ENCODE measurements at places on chromosomes 4 and X. TPM values are rescaled to one million over a fixed set of nuclear protein-coding genes. Genes with fewer than 3 reads are reported as not detected.

DNA sequence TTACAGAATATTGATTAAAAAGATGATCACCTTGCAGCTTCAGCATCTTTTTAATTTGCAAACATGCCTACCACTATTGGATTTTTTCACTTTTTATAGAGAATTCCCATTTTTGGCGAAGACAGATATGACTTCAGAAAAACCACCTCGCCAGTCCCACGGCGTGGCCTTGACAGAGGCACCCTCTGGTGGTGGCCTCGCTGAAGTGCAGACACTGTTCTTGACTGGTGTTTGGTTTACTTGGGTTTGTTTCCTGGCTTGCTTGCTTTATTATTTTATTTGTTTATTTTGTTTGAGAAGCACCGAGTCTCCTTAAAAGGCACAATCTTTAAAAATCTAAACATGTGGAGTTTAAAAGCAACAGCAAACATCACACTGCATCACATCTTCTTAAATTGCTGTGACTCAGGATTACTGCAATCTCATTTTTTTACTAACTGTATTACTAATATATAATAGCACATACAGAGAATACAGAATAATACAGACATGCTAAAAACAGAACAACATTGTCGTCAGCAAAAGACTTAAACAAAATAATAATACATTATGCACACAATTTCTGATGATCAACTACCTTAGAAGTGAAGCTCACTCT lies 13.1 kb upstream of the AMTN start:
- DNase-seq: peak; percentile 64
- no peaks in the 10 kb centered on the region for H3K4me1 ChIP-seq
- H3K36me3 ChIP-seq: no peaks in the 10 kb centered on the region
- no peak overlapping the region for H3K27ac ChIP-seq

DNA sequence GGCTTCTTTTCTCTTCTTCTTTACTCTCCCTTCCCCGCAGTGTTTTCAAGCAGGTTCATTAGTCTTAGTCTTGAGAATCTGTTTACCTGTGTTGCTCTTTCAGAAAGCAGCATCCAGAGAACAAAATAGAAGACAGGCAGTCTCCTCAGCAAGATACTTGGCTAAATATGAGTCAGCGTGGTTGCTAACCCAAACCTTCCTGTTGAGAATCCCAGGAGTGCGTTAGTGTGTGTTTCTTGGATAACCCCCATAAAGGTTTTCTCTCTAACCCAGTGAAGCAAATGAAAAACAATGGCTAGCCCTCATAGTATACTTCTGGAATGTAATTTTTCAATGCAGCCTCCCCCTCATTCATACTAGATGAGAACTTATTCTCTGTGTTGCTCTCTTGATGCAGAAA lies 41.1 kb downstream of the BMPR1B start:
- no peaks in the 10 kb centered on the region for H3K36me3 ChIP-seq
- no peak overlapping the region for H3K27ac ChIP-seq
- H3K4me3 ChIP-seq: no peak overlapping the region
- no peaks in the 10 kb centered on the region for H3K4me1 ChIP-seq
- DNase-seq: peak; percentile 8

The DSPP gene
- not detected for total RNA-seq

GRCh38 chr4:14790494-14790893 lies 211.8 kb upstream of the CPEB2 start:
- no peak overlapping the region for H3K4me3 ChIP-seq
- no peaks in the 10 kb centered on the region for H3K27me3 ChIP-seq
- no peaks in the 10 kb centered on the region for H3K36me3 ChIP-seq
- no peak overlapping the region for H3K27ac ChIP-seq
- no peak for DNase-seq

- H3K27me3 ChIP-seq: no peaks in the 10 kb centered on the region
- no peak overlapping the region for H3K4me3 ChIP-seq
- DNase-seq: peak; percentile 18
- H3K36me3 ChIP-seq: no peaks in the 10 kb centered on the region
- no peak overlapping the region for H3K27ac ChIP-seq
These were observed 378.0 kb downstream of the AFF2 start for GRCh38 chrX:148878371-148878770.

The FAM53A gene
- total RNA-seq: 6.6 TPM

GRCh38 chr4:153418121-153418520 lies 48.0 kb upstream of the TMEM131L start:
- H3K4me1 ChIP-seq: no peaks in the 10 kb centered on the region
- no peak overlapping the region for H3K27ac ChIP-seq
- no peaks in the 10 kb centered on the region for H3K36me3 ChIP-seq
- no peak for DNase-seq

DNA sequence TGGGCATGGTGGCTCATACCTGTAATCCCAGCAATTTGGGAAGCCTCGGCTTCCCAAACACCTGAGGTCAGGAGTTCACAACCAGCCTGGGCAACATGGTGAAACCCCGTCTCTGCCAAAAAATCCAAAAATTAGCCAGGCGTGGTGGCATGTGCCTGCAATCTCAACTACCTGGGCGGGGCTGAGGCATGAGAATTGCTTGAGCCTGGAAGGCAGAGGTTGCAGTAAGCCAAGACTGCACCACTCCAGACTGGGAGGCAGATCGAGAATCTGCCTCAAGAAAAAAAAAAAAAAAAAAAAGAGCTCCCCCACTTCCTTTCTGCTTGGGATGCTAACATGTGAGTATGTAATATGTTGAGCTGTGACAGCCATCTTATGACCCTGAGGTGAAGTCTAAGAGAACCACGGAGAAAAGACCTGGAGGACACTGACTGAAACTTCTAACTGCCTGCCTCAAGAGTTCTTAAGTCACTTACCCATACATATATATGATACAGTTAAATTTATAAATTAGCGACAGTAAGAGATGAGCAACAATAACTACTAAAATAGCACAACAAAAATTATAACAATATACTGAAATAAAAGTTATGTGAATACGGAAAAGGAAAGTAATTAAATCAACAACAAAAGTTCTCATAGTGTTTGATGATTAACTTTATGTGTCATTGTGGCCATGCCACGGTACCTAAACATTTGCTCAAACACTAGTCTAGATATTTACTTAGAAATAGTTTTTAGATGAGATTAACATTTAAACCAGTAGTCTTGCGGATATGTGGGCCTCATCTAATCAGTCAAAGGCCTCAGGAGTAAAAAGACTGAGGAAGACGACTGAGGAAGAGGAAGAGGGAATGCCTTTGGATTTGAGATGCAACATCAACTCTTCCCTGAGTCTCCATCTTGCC lies 178.3 kb downstream of the OPHN1 start:
- peaks cover 16% of the 10 kb centered on the region for H3K27me3 ChIP-seq
- H3K4me3 ChIP-seq: no peak overlapping the region
- H3K36me3 ChIP-seq: no peaks in the 10 kb centered on the region
- no peak overlapping the region for H3K27ac ChIP-seq
- H3K4me1 ChIP-seq: no peaks in the 10 kb centered on the region

The SMR3B gene
- not detected for total RNA-seq

GRCh38 chrX:95703696-95704095 lies 980.9 kb upstream of the DIAPH2 start:
- H3K4me3 ChIP-seq: no peak overlapping the region
- no peaks in the 10 kb centered on the region for H3K4me1 ChIP-seq
- H3K36me3 ChIP-seq: no peaks in the 10 kb centered on the region
- no peak overlapping the region for H3K27ac ChIP-seq

The UGT2B10 gene
- total RNA-seq: not detected

GRCh38 chr4:794900-795725 lies 30.8 kb downstream of the CPLX1 start:
- H3K4me3 ChIP-seq: no peak overlapping the region
- H3K4me1 ChIP-seq: peaks cover 7% of the 10 kb centered on the region
- no peak for DNase-seq
- H3K27ac ChIP-seq: no peak overlapping the region
- no peaks in the 10 kb centered on the region for H3K36me3 ChIP-seq
- H3K27me3 ChIP-seq: no peaks in the 10 kb centered on the region

The NHS gene
- total RNA-seq: 3.6 TPM
